Stimulated activated CD8-positive, alpha-beta memory T cell treated with anti-CD3 and anti-CD28 coated beads, Interleukin-15, amount 100 ng/mL, for 24 hours (primary cell): ENCODE measurements at places on chromosomes 1 and 21.

- DNase-seq, result no peak
These were observed 316.9 kb upstream of the SGIP1 start for GRCh38 chr1:66217021-66217420.

- DNase-seq, result no peak
These were observed 310.0 kb upstream of the RUNX1 start for GRCh38 chr21:35359076-35359475.

DNA sequence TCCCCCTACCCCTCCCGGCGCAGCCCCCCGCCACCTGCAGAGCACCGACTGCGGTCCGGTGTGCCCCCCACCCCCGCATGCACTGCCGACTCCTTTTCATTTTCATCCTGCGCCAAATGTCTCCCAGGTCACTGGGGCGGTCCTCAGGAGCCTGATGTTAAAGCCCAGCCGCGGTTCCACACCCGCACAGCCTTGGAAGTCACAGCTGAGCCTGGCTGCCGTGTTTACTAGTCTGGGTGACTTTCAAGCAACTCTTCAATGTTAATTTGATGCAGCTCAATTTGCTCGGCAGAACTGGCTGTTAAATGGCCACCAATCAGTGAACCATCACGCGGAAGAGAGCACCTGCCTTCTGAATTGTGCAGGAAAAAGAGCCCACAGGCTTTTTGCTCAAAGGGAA, 27.2 kb downstream of the THAP3 start:
- DNase-seq, result no peak

DNA sequence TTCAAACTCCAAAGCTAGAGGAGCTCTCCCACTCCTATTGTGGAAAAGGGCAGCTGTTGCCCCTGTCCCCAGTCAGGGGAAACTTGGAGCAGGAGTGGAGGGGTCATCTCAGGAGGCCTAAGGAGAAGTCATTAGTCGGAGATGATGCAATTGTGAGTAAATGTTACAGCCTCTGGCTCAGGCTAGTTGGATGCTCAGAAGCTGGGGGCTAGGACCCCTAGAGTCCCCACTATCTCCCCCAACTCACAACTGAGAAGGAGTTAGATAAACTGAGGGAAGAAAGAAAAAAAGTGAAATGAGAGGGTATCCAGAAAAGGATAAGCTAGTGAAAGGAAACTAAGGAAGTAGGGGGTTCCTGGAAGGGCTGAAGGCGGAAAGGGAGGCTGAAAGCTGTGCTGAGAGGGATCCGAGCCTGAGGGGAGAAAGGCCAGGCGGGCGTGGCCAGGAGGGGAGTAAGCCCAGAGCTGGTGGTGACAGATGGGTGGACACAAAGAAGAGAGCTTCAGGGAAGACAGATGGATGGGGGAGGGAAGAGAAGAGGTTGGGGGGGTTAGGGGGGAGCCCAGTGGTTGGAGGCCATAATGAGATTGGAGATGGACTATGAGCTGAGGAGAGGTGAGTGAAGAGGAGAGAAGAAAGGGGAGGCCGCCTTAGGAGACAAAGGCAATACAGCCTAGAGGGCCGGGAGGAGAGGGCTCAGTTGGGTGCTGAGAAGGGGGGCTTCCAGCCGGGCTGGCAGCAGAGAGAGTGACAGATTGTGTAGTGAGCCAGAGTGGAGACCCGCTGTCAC, 4.5 kb upstream of the NHLH1 start:
- DNase-seq, result no peak

GRCh38 chr1:107277022-107277421, 136.2 kb downstream of the NTNG1 start:
- DNase-seq, result no peak
